ENCODE measurements at places on chromosomes 7 and 10.

DNA sequence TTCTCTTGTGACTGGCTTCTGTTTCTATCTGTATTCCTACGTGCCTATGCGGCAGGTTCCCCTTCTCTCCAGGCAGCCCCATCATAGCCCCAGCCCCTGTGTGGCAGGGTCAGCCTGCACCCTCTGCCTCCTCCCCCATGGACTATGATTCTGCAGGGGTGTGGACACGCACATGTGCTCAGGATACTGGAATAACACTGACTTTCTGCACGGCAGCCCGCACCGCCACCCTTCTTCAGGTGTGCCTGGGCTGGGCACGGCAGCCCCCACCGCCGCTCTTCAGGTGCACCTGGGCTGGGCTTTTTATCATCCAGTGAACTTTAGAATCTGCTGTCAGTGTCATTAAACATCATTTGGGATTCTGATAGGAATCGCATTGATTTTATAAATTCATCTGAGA is 202.6 kb upstream of the PPP2R2D start:
- no peaks in the 10 kb centered on the region for H3K36me3 ChIP-seq
- no peak overlapping the region for H3K4me3 ChIP-seq
- peaks cover 68% of the 10 kb centered on the region for H3K27me3 ChIP-seq

DNA sequence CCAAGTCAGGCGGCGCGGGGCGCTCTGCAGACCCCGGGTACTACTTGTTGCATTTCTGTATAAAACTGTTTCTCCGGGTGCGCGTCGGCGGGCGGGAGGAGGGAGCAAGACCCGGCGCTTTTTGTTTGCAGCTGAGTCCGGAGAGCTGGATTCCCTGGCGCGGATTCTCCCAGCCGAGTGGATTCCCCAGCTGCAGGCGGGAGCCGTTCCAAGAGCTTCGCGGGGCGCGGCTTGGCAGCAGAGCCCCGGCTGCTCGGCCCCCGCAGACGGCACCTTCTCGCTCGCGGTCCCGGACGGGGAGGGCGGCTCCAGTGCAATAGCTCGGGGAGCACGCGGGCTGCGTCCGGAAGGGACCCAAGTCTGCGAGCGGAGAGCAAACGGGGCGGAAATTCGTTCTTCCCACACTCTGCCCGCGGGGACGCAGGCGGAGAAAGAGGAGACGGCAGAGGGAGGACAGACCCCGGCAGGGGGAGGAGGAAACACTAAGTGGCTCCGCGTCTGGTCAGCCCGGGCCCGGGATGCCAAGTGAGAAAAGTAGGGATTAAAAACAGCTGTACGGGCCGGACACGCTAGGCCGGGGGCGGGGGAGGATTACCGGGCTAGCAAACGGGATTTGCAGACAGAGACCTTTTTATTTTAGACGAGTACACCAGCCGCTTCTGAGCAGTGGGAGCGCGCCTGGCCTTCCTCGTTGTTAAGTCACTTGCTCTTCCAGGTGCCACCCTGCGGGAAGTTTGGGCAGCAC is at the start of gene TRIL:
TSS of gene TRIL (minus strand) at position 96 of the 745 bp plus-strand sequence. CDS start 284 bp downstream, outside the sequence.
- no peaks in the 10 kb centered on the region for H3K27me3 ChIP-seq
- peak within 1 kb of the TSS; percentile 87 for H3K27ac ChIP-seq
- peak; percentile 77 for DNase-seq
- peak within 1 kb of the TSS; percentile 90 for H3K4me3 ChIP-seq
- peaks cover 20% of the 10 kb centered on the region for H3K4me1 ChIP-seq

DNA sequence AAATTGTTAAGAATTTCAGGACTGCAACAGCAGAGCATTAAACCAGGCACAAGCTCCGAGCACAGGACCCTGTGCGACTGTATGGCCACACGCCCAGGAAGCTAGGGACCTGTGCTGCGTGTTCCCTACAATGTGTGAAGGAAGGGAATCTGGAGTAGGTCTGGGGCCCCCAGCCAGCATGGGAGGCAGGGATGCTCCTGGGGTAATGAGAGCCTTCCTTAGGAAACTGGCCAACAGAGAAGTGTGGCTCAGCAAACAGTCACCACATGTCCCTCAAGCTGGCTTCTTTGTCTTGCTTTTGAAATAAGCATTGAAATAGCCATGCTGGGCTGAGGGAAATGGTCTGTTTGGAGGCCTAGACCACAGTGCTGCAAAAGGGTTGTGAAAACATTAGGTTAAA is 8.2 kb downstream of the BLNK start:
- no peak overlapping the region for H3K4me3 ChIP-seq
- no peak overlapping the region for H3K27ac ChIP-seq
- no peaks in the 10 kb centered on the region for H3K36me3 ChIP-seq
- DNase-seq = no peak

GRCh38 chr10:120428754-120429153 is 28.3 kb upstream of the PLPP4 start:
- no peak overlapping the region for H3K4me3 ChIP-seq
- peaks cover 4% of the 10 kb centered on the region for H3K27me3 ChIP-seq
- no peaks in the 10 kb centered on the region for H3K4me1 ChIP-seq
- no peak overlapping the region for H3K27ac ChIP-seq

DNA sequence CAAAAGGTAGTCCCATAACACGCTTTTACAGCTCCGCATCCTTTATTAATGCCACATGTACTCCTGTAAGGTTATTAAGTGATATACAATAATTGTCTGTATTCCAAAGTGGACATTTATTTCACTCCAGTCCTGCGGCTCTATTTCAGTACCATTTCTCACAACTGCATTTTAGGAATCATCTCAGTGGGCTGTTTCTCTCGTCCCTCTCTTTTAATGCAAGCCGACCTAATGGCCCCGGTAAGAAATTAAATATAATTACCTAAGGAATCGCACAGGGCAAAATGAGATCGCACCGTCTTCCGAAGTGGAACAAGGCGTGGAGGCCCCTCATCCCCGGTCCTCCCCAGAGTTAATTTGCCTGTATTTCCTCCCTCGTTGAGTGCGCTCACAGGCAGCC is 216.5 kb downstream of the RAB11FIP2 start:
- no peaks in the 10 kb centered on the region for H3K27me3 ChIP-seq
- no peak for DNase-seq
- H3K27ac ChIP-seq = no peak overlapping the region
- H3K4me3 ChIP-seq = no peak overlapping the region
- no peaks in the 10 kb centered on the region for H3K36me3 ChIP-seq

GRCh38 chr7:143299840-143300239 is 11.7 kb downstream of the CASP2 start:
- H3K27me3 ChIP-seq = no peaks in the 10 kb centered on the region
- H3K4me1 ChIP-seq = no peaks in the 10 kb centered on the region
- no peak overlapping the region for H3K27ac ChIP-seq
- DNase-seq = no peak

- H3K27ac ChIP-seq = no peak overlapping the region
- H3K27me3 ChIP-seq = no peaks in the 10 kb centered on the region
- no peak overlapping the region for H3K4me3 ChIP-seq
- DNase-seq = no peak
- H3K4me1 ChIP-seq = no peaks in the 10 kb centered on the region
Observed at GRCh38 chr7:141483044-141483443, 68.2 kb upstream of the AGK start.

- H3K27me3 ChIP-seq = no peaks in the 10 kb centered on the region
- no peak overlapping the region for H3K27ac ChIP-seq
- no peak overlapping the region for H3K4me3 ChIP-seq
- DNase-seq = no peak
- no peaks in the 10 kb centered on the region for H3K36me3 ChIP-seq
Observed at GRCh38 chr10:58502956-58503355, 9.7 kb upstream of the BICC1 start.

GRCh38 chr7:7668706-7669105 is 28.2 kb downstream of the UMAD1 start:
- H3K4me3 ChIP-seq = no peak overlapping the region
- no peaks in the 10 kb centered on the region for H3K36me3 ChIP-seq
- no peak for DNase-seq
- no peak overlapping the region for H3K27ac ChIP-seq

DNA sequence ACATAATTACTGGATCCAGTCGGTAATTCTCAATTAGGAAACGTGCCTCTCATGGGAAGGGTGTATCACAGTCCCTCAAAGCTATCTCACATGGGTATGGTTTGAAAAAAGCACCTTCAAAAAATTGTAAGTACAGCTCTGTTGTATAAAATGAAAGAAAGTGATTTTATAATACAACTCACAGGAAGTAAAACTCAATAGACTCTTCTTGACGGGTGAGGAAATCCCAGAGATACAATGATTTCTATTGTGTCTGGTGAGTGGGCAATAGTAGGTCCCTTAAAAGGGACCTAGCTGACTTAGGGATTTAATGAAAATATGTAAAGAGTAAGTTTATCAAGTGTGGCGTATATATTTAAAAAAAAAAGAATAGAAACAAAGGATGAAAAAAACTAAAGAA is 27.0 kb downstream of the TASOR2 start:
- DNase-seq = no peak
- no peaks in the 10 kb centered on the region for H3K4me1 ChIP-seq
- H3K27me3 ChIP-seq = no peaks in the 10 kb centered on the region

GRCh38 chr10:35872671-35873070 is 230.6 kb upstream of the FZD8 start:
- H3K4me3 ChIP-seq = no peak overlapping the region
- no peak overlapping the region for H3K27ac ChIP-seq
- H3K27me3 ChIP-seq = no peaks in the 10 kb centered on the region
- H3K36me3 ChIP-seq = no peaks in the 10 kb centered on the region

DNA sequence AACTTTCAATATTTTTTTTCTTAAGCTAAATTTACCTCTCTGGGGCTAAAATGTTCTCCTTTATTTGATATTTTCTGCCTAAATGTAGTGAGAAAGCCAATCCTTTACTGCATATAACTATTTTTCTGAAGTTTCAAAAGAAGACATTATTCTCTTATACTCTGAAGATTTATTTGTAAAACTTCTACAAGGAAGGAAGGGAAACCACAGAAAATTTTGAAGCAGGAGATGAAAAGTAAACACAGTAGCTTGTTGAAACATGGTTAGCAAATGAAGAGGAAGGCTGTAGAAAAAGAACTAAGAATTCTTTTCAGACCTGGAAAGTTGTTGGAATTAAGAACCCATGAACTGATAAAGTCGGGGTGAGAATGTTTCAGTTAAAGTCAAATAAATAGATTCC is 330.3 kb downstream of the HGF start:
- no peaks in the 10 kb centered on the region for H3K27me3 ChIP-seq
- H3K27ac ChIP-seq = no peak overlapping the region
- no peak for DNase-seq
- no peaks in the 10 kb centered on the region for H3K36me3 ChIP-seq
- H3K4me3 ChIP-seq = no peak overlapping the region

- H3K27me3 ChIP-seq = no peaks in the 10 kb centered on the region
- H3K36me3 ChIP-seq = no peaks in the 10 kb centered on the region
Observed at GRCh38 chr7:71132127-71132376, at the start of gene GALNT17. Gene GALNT17, plus strand, starts transcription at chr7:71132144.

DNA sequence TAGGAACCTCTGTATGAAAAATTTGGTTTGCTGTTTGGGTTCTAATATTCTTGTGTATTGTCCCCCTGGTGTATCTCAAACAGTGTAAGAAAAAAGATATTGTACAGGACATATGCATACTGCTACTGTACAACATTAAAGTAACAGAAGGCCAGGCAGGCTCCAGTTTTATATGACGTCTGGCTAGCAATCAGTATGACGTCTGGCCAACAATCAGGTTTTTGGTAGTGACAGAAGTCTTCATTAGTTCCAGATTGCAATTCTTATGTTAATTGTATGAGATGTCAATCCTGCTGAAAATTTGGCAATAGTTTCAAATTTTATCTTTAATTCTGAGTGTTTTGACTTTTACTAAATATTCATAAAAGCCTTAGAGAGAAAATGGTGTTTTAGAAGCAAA is 67.9 kb upstream of the KCND2 start:
- no peak overlapping the region for H3K4me3 ChIP-seq
- no peak overlapping the region for H3K27ac ChIP-seq
- no peaks in the 10 kb centered on the region for H3K4me1 ChIP-seq
- no peak for DNase-seq

- H3K27me3 ChIP-seq = no peaks in the 10 kb centered on the region
- H3K36me3 ChIP-seq = no peaks in the 10 kb centered on the region
- no peak overlapping the region for H3K27ac ChIP-seq
- no peak for DNase-seq
- no peak overlapping the region for H3K4me3 ChIP-seq
Observed at GRCh38 chr10:101856626-101857025, 13.0 kb upstream of the KCNIP2 start.

- no peaks in the 10 kb centered on the region for H3K4me1 ChIP-seq
- H3K36me3 ChIP-seq = no peaks in the 10 kb centered on the region
- no peak for DNase-seq
- no peak overlapping the region for H3K4me3 ChIP-seq
- no peak overlapping the region for H3K27ac ChIP-seq
Observed at GRCh38 chr7:99742737-99743394, 7.9 kb upstream of the CYP3A7 start.

DNA sequence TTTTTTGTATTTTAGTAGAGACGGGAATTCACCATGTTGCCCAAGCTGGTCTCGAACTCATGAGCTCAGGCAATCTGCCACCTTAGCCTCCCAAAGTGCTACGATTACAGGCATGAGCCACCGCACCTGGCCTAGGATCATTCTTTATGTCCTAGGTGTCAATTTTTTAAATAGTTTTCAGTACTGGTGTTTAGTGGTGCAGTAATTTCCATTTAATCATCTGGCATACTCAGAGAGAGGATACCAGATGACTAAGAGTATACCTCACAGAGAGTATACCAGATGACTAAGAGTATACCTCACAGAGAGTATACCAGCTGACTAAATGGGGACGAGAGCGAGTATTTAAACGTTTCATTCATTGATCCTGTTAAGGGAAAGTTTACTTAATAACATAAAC is 37.3 kb upstream of the TMEM248 start:
- DNase-seq = no peak
- no peak overlapping the region for H3K27ac ChIP-seq
- H3K4me3 ChIP-seq = no peak overlapping the region

DNA sequence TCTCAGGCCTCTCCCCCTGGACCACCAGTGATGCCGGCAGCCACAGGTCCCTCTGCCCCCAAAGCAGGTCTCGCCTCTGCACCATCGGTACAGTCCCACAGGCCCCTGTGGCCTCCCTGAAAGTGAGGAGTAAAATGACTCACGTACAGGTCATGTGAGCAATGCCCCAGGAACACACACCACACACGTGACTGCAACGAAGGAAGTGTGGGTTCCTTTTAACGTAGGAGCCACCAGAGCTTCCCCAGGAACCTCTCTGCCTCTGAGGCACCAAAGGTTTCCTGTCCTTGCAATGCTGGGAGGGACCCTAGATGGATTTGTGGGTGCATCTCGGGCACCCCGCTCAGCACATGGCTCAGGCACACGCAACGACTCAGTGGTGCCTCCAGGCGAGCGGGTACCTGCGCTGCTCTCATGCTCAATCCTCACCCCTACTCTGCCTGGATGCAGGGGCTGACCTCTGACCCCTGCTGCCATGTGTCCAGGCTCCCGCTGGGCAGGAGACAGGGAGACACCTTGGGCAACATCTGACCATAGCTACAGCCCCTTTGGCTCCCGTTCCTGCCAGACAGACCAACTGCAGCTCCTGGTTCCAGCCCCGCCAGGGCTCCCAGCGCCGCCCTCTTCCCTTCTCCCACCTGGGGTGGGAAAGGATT is 120.7 kb downstream of the PRKAG2 start:
- H3K27me3 ChIP-seq = no peaks in the 10 kb centered on the region
- H3K4me3 ChIP-seq = no peak overlapping the region
- H3K4me1 ChIP-seq = peaks cover 11% of the 10 kb centered on the region
- H3K27ac ChIP-seq = peak overlapping the region; percentile 49
